ENCODE measurements at places on chromosomes 3 and 15.

- H3K4me3 ChIP-seq, result no peak overlapping the region
- no peak for DNase-seq
- H3K36me3 ChIP-seq, result no peaks in the 10 kb centered on the region
- H3K27ac ChIP-seq, result no peak overlapping the region
- H3K27me3 ChIP-seq, result no peaks in the 10 kb centered on the region
These were observed 224.4 kb upstream of the ATP11B start for GRCh38 chr3:182568876-182569275.

GRCh38 chr15:48416301-48416700 lies 85.1 kb downstream of the DUT start:
- H3K4me1 ChIP-seq, result peaks cover 17% of the 10 kb centered on the region
- H3K27me3 ChIP-seq, result peaks cover 2% of the 10 kb centered on the region
- peaks cover 14% of the 10 kb centered on the region for H3K36me3 ChIP-seq

- H3K27ac ChIP-seq, result no peak overlapping the region
- peaks cover 3% of the 10 kb centered on the region for H3K27me3 ChIP-seq
- H3K4me3 ChIP-seq, result peak overlapping the region; percentile 70
These were observed 14.1 kb downstream of the LOXL1 start for GRCh38 chr15:73940061-73940981.

DNA sequence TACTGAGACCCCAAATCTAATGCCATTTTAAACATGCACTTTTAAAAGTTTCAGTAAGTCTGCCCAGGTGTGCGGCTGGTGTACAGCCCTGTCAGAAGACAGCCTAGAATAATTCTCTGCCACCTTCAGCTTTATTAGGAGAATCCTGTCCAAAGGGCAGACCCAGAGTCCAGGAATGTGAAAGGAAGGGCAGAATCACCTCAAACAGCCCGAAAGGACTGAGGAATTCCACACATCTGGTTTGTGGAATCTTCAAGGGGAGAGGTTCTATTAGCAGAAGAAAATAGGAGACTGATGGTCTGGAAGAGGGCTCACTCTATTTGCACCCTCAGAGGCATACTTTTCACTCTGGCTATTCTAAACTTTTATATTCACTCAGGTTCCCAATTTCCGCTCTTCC lies 46.6 kb downstream of the TYRO3 start:
- H3K27ac ChIP-seq, result no peak overlapping the region
- no peaks in the 10 kb centered on the region for H3K36me3 ChIP-seq
- peaks cover 6% of the 10 kb centered on the region for H3K4me1 ChIP-seq
- no peak overlapping the region for H3K4me3 ChIP-seq
- DNase-seq, result no peak

DNA sequence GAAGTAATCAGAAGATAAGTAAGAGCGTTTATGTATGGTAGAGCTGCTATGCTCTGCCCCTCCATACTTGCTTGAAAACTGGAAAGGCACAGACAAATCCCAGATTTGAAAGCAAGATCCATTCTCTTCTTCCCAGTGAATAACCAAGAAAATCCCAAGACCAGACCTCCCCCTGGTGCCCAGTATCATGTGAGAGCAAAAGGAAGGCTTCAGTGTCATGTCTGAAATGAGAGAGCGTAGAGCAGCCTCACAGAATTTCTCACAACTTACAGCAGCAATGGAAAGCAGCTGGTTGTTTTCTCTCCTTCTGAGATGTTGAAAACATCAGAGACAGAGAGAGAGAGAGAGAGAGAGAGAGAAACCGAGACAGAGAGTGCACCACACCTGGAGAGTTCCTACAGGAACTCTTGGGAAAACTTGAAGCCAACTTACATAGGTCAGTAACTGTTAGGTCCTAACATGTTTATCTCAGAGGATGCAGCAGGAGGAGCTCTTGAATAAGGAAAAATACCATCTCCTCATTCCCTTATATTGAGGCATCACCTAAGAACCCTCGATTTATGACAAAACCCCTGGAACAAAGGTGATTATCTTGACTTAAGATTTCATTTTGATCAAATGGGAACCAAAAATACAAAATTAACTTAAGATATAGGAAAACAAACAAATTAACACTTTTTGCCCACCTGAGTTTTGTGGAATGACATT lies 273.3 kb downstream of the NSUN3 start:
- H3K36me3 ChIP-seq, result no peaks in the 10 kb centered on the region
- H3K27me3 ChIP-seq, result no peaks in the 10 kb centered on the region
- H3K4me1 ChIP-seq, result no peaks in the 10 kb centered on the region
- no peak overlapping the region for H3K4me3 ChIP-seq

- H3K27me3 ChIP-seq, result no peaks in the 10 kb centered on the region
- no peak overlapping the region for H3K4me3 ChIP-seq
- peaks cover 42% of the 10 kb centered on the region for H3K4me1 ChIP-seq
- H3K36me3 ChIP-seq, result no peaks in the 10 kb centered on the region
- DNase-seq, result no peak
These were observed 447.8 kb downstream of the MECOM start for GRCh38 chr3:169215461-169216352.

GRCh38 chr3:31634476-31634875 lies 101.8 kb downstream of the STT3B start:
- no peak overlapping the region for H3K4me3 ChIP-seq
- no peak overlapping the region for H3K27ac ChIP-seq
- H3K4me1 ChIP-seq, result no peaks in the 10 kb centered on the region
- H3K27me3 ChIP-seq, result peaks cover 2% of the 10 kb centered on the region

- H3K36me3 ChIP-seq, result peaks cover 18% of the 10 kb centered on the region
- DNase-seq, result no peak
- no peak overlapping the region for H3K27ac ChIP-seq
- H3K4me1 ChIP-seq, result peaks cover 2% of the 10 kb centered on the region
- no peak overlapping the region for H3K4me3 ChIP-seq
These were observed 199.8 kb downstream of the XXYLT1 start for GRCh38 chr3:195071011-195071728.

DNA sequence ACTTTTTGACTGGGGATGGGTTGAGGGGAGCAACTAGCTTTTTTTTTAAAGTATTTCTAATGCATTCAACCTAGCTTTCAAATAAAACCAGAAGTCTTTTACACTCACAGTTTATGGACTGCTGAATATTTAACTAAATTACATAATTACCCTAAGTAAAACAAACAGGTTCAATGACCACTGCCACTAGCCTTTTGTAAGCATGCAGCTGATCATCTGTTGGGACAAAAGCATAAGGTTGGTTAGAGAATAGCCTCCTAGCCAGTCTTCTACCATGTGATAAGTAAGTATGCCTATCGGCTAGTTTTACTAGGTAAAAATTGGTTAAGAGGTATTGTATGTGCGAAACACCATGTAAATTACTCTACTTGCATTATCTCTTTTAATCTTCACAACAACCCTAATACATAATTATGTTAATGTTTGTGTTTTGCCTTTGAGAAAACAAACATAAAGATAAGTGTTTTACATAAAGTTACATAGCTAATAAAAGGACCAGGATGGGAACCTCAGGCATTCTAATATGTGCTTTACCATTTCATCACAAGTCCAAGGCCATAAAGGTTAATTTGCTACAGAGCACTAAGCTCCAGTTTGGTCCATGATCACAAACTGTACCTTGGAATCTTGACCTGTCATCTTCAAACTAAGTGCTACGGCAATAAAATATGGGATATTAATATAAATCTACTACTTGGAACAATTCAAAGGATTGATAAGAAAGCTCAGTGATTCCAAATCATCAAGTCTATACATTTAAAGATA lies 13.2 kb downstream of the PFN2 start:
- no peaks in the 10 kb centered on the region for H3K36me3 ChIP-seq
- no peak for DNase-seq
- H3K4me3 ChIP-seq, result no peak overlapping the region
- peaks cover 3% of the 10 kb centered on the region for H3K4me1 ChIP-seq
